NCI-H1048 (cell line): ENCODE measurements at places on chromosomes 6 and 20.
A peak's percentile ranks its signal among the peaks of the same experiment; 100 is the strongest.

GRCh38 chr6:136317021-136317694 lies 27.5 kb upstream of the BCLAF1 start:
- peak; percentile 44 for DNase-seq

DNA sequence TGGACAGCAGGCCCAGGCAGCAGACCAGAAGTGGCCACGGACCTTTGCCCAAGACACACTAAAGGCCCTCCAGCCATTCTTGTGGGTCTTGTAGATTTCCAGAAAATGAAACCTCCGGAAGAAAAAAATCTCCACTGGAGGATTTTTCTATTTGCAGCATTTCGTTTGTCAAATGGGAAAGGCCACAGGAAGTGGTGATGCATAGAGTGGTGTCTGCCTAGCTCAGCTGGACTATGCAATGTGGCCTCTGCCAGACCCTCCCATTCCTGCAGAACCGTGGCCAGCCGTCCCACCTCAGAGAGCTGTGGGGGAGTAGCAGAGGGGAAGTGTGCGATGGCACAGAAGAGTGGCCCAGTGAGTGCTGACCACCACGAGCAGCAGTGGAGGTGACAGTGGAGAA lies 24.0 kb upstream of the INSM1 start:
- no peak for DNase-seq

DNA sequence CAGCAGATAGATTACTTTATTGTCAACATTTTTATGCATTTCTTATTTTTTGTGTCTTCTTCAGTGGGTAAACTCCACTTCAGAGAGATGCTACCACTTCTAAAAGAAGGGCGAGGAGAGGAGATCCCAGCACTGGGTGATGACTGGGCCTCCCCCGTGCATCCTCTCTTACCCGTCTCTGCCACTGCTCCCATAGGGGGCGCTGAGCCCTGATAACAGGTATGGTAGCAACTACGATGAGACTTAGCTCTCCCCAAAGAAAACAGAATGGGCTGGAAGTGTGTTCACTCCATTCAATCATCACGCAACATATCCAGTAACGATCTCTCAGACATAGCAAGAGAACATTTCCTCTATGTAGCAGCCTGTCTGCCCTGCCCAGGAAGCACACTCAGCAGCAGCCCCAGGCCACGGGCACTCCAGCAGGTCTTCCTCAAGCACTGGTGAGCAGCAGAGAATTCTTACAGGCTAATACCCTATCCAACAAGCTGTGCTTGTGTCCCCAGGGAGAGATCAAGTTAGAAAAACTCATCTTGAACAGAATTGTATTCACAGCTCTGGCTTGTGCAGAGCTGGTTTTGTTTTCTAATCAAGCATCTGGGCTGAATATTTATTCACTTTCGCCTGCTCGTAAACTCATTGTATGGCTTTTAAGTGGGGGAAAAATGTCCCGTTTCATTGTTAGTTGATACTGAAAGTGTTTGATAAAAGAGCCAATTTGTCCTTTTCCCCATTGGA lies 533.1 kb upstream of the CDH4 start:
- no peak for DNase-seq

DNA sequence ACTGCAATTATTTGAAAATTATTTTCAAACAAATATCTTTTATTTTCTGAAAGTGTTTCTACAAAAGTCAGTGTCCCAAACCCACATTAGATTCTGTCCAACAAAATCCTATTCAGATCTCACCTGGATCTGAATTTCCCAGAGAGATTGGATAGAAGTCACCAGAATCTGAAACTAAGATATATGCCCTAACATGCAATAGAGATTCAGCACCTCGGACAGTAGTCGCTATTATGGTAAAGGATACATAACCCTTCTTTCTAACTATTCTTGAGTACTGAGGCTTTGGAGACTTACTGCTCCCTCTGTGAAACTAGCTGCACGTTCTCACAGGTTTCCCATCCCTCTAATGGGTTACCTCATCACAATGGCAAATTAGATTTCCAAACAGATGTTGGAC lies 151.4 kb downstream of the ID4 start:
- no peak for DNase-seq

GRCh38 chr6:101585501-101585900 lies 192.0 kb downstream of the GRIK2 start:
- no peak for DNase-seq

DNA sequence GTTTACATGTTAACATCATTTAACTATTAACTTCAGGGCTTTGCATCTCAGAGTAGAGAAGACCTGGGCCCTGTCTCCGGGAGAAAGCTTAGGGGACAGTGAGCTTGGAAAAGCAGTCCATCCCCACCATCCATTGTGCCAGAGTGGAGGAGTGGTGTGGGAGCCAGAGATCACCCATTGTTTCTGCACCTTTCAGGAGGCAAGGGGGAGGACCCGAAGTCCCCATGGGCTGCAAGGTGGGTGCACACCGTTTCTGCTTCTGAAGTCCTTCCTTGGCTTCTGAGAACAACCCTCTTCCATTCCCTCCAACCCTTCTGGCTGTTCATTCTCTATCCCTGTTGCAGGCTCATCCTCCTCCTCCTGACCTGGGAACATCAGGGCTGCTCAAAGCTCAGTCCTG lies 4.0 kb upstream of the PPP1R3G start:
- DNase-seq = no peak

DNA sequence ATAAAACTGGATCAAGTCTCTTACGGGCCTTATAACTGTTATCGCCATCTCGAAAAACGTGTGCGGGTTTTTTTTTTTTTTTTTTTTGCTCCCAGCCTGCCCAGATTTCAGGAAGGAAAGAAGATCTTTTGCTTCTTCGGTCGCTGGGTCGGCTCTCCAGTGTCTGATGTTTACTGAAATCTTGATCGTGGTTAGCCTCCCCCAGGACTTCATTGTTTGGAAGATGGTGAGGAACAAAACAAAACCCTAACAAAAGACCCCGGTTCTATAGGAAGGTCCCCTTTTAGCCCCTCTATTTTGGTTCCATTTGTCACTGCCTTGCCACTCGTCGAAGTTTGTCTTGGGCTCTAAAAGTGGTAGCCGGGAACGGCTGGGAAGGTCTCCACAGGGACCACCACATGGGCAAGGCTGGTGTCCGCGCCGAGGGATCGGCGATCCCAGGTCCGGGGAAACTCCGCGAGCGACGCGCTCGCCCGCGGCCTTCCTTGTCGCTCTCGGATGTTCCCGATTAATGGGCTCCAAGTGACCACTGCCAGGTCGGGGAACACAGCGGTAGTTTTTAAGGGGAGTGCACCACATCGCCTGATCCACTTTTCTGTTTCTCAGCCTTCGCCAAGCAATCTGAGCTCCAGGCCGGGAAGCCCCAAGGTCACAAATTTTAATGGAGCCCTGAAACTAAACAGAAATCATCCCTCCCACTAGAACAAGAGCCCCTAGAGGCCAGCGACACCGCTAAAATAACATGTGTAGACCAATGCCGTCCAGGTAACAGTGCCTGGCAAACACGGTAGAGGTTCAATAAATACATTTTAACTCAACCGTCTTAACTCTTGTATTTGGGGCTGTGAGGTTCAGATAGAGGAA lies 27.0 kb downstream of the TRIM27 start:
- DNase-seq = no peak

DNA sequence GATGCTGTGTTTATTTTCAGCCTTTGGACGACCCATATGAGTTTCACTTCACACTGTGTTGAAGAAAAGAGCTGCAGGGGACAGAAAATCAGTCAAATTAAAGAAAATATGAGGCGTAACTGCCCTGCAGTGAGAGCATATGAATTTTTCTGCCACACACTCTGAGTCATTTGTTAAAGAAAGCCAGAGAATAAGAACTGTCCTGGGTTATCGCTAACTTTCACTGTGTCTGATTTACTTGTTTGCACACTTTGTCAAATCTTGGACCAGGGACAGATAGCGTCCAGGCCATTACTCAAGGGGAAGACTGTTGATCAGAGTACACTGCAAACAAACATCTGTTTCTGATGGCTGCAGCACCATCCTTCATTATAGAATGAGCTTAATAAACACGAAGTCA lies 126.8 kb upstream of the AGPAT4 start:
- DNase-seq = no peak

DNA sequence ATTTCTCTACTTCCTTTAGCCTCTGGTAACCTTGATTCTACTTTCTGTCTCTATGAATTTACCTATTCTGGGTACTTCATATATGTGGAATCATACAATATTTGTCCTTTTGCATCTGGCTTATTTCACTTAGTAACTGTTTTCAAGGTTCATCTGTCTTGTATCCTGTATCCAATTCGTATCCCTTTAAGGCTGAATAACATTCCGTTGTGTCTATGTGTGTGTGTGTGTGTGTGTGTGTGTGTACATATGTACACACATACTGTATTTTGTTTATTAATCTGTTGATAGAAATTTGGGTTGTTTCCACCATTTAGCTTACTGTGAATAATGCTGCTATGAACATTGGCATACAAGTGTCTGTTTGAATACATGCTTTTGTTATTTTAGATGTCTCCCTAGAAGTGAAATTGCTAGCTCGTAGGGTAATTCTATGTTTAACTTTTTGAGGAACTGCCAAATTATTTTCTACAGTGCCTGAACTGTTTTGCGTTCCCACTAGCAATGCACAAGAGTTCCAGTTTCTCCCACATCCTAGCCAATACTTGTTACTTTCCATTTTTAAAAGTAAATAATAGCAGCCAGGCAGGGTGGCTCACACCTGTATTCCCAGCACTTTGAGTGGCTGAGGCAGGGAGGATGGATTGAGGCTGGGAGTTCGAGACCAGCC lies 17.7 kb downstream of the SENP6 start:
- DNase-seq = no peak

- no peak for DNase-seq
These were observed 780 bp downstream of the ZCCHC3 start for GRCh38 chr20:297925-298775.

DNA sequence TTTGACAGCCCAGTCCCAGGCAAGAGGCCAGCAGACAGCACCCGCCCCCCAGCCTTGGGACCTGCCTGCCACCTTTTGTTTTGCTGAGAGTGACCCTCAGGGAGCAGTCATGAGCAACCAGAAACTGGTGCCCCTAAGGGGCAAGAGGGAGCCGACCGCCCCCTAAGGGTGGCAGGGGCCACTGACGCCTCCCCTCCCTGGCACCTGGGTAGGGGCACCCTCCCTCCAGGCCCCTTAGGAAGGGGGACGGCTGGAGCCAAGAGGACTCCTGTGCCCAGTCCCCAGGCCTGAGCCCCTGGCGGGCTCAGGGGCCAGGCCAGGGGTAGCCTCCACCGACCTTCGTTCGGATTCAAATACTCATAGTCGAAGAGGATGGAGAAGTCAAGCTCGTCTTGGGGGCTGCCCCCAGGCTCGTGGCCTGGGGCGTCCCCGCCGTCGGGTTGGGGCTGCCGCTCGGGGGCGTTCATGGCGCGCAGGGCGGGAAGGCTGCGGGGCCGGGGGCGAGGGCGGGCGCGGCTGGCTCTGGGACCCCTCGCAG lies 417 bp downstream of the NFATC2 start:
- DNase-seq = no peak

DNA sequence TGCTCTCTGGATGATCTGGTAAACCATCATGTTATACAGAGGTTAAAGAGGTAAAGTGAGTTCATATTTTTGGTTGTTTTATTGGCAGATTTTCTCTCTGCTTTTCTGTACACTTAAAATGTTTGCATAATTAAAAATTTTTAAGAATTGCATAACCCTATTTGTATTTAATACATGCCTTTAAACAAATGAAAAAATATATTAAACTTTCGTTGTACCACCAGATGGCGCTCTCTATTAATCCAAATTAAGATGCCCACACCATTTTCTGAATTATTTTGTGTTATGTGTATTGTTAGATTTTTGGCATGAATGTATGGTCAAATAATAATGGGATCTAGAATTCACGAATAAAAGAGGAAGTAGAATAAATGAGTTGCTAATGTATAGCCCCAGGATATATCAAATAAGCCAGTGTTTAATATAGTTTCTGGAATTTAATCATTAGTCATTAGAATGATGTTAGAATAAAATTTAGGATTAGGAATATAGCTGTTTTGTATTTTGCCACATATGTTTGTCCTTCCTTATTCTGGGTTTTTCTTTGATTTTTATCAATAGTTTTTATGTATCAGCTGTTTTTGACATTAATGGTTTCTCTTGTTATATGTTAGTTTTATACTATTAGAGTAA lies 38.9 kb downstream of the SMAP1 start:
- DNase-seq = no peak

GRCh38 chr6:42410861-42411260 lies 40.9 kb downstream of the TRERF1 start:
- no peak for DNase-seq

GRCh38 chr20:51609251-51609650 lies 66.7 kb upstream of the NFATC2 start:
- DNase-seq = no peak

DNA sequence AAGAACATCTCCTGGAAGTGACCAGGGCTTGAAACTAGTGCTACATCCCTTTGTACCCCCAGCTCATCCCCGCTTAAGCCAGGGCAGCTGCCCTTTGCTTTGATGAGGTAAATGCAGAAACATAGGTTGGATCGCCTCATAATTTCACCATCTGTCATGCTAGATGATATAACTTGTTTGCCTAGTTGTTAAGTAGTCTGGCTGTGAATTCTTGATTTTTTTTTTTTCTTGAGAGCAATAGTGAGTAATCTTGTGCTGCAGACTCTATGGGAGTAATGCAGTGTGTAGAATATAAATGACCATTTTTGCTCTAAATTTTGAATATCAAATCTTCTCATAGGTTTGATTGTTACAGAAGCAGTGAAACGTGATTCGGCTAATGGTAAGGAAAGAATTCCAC lies 4.1 kb downstream of the TRDN start:
- no peak for DNase-seq

DNA sequence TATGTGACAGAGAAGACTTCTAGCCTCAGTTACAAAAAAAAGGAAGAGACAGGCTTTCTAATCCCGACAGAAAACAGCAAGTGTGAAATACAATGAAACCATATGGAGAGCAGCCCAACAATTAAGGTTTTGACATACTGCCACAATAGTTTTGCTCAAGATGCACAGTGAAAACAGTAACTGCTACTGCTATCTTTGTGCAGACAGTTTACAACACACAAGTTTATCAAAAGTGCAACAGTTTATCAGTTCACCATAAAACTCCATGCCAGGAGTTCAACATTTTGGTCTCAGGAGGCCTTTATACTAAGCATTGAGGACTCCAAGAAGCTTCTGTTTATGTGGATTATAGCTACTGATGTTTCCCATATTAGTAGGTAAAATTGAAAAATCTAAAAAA lies 37.6 kb downstream of the GOPC start:
- no peak for DNase-seq

GRCh38 chr20:10739566-10739965 lies 65.8 kb upstream of the JAG1 start:
- no peak for DNase-seq

- no peak for DNase-seq
These were observed 113.9 kb downstream of the SLC22A3 start for GRCh38 chr6:160462116-160462515.

- no peak for DNase-seq
These were observed 41.0 kb upstream of the TMEM217 start for GRCh38 chr6:37298958-37299357.

- no peak for DNase-seq
These were observed 9.8 kb upstream of the PNISR start for GRCh38 chr6:99434702-99435530.

DNA sequence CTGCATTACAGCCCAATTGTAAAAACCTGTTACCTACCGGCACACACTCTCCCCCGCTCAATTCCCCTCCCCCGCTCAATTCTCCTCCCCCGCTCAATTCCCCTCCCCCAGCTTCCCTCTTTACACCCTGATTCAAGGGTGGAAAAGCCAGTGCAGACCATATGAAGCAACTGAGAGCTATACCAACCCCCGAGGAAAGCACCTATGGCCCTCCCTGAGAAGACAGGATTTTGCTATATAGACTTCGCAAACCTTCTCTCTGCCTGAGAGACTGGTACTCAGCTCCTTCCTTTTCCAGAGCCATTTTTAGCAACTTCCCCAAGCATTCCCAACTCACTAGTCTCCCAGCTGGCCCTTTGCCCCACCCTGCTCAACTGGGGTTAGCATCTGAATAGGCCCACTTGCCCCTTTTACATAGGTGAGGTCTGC lies 7.6 kb downstream of the GNAS-AS1 start:
- no peak for DNase-seq
